Osteocyte (in vitro differentiated cells): ENCODE measurements at places on chromosomes 1 and 21. TPM values are rescaled to one million over a fixed set of nuclear protein-coding genes. Genes with fewer than 3 reads are reported as not detected.

Gene RBM11
- total RNA-seq = not detected in 2 replicates

Gene NTNG1
- not detected in 2 replicates for total RNA-seq

Gene OR2L3
- total RNA-seq = not detected in 2 replicates

Gene MANEAL
- 5.2 TPM in 2 replicates for total RNA-seq

Gene PAQR6
- total RNA-seq = 12.0 and 12.5 TPM in 2 replicates

- DNase-seq = no peak
These were observed 12.3 kb upstream of the NPHP4 start for GRCh38 chr1:6004412-6005123.

DNA sequence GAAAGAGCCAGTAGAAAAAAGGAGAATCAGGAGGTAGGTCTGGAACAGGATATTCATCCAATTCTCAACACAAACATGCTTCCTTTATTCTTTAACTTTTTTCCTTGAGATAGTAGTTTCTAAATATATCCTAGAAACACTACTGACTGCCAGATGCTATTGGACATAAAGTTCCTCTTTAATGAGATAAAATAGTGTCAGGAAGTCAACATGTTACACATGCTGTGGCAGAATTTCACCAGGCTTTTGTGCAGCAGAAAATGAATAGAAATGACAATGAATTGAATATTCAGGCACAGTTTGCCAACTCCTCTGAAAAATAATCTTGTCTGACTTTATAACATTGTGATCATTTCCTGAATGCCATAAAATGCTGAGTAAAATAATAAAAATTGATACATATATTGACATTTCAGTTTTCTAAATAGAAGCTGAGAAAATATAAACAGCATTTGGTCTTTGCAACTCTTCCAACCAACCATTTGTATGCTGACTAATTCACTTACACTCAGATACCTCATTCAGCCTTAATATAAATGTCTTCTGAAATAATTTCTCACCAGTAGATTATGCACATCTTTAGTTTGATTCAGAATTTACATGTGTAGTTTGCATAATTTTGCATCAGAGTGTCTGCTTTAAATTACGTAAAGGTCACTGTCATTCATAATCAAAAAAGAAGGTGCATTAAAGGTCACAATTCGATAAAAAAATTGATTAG lies 486.1 kb upstream of the ADGRL2 start:
- DNase-seq = no peak

DNA sequence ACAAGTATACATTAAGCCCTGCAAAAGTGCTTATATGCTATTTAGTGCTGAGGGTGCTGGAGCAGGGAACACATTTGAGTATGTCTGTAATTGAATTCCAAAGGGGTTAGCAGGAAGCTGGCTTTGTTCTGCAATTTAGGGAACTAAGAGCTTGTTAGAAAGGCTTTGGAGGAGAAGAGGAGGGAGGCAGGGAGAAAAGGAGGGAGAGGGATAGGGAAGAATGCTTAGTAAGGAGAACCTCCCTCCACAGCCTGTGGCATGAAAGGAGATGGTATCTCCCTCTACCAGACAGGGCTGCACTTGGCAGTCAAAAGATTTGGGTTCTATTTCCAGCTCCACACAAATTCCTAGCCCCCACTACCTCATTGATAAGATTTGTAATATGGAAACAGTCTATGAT lies 217.8 kb downstream of the DAB1 start:
- no peak for DNase-seq

- DNase-seq = no peak
These were observed 23.4 kb downstream of the FNBP1L start for GRCh38 chr1:93471284-93471683.

DNA sequence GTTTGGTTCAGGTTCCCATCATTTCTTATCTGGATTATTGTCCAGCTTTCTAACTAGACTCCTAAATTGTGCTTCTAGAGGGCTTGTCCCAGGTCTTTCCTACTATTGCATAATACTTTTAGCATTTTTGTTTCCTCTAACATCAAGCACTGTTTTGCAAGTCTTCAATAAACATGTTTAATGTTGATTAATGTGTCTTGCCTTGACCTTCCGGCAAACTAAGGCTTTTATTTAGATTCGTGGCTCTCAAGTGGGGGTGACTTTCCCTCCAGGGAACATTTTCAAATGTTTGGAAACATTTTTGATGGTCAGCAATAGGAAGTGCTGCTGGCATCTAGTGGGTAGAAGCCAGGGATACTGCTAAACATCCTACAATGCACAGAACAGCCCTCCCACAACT lies 90.7 kb downstream of the RPE65 start:
- DNase-seq = no peak

GRCh38 chr1:185914089-185914488 lies 179.9 kb downstream of the HMCN1 start:
- DNase-seq = no peak

DNA sequence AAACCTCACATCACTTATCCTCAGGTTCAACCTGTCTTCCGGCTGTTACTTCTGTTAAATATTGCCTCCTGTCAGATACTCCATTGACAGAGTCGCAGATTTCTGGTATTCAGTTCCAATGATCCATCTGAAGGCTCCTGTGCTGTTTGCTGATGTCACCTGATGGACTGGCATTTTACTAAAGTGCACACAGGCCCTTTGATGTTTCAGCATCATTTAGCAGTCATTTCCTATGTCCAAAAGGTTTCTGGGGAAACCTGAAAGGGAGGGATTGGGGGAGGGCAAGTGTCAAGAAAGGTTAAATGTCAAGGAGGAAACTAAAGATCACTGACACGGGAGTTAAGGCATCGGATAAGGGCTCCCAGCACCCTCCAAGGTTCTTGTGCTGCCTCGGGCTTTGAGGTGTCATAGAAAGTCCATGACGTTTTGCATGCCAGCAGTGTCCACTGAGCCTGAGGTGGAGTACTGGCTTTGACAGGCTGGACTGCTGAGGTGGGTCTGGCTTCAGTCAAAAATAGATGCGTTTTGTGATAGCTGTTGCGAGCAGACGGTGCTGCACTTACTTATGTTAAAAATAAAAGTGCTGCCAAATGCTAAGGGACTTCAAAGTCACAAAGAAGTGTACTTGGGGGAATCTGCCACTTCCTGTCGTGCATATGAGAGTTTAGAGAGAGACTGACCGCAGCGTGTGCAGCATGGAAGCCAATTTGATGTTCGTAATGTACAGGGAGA lies 30.8 kb downstream of the XCL2 start:
- DNase-seq = no peak

- DNase-seq = no peak
These were observed 6.9 kb downstream of the COL11A1 start for GRCh38 chr1:103101399-103101798.

- no peak for DNase-seq
These were observed at the start of gene DYNLT4 for GRCh38 chr1:44806704-44807363. DYNLT4 (minus strand) TSS chr1:44807351; CDS start chr1:44806668, 683 bp downstream.

DNA sequence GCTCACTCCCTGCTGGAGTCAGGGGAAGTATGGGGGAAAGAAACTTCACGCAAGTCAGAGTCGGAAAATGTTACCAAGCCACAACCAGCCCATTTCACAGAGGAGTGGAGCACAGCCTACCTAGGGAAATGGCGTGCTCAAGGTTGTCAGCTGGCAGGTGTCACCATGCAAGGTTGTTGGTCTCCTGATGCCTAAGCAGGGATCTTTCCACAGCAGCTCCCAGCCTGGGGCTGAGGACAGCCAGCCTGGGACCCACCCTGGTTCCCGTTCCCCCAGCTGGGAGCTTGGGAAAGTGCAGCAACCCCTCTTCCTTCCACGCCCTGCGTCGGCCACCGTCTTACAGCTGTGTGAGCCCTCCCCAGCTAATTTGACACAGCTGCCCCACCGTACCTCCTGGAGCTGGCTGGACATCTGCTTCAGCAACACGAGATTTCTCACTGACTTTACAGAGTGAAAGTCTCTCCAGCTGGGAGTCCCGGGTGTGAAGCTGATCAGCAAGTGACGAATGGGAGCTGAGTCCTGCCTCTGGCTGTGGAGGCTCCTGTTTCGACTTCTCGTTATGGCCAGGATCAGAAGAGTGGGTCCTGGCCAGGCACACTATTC lies 224.6 kb upstream of the RAB4A start:
- DNase-seq = peak; percentile 69

- no peak for DNase-seq
These were observed 17.4 kb upstream of the METTL18 start for GRCh38 chr1:169812131-169812530.

- no peak for DNase-seq
These were observed 4.1 kb upstream of the DISP3 start for GRCh38 chr1:11474826-11475225.

GRCh38 chr21:45255381-45256020 lies 32.2 kb downstream of the POFUT2 start:
- DNase-seq = no peak

DNA sequence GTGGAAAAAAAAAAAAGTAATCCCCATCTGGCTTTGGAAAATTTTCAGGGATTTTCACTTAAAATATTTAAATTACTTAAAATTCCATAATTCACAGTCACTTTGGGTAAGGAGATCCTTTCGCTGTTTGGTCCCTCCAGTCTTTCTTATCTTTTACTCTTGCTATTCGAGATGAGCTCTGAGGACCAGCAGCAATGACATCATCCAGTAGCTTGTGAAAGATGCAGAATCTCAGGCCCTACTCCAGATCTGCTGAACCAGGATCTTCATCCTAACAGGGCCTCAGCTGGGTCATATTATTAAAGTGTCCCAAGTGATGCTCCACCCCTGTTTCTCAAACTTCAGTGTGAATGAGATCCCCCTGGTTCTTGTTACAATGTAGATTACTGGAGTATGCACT lies 46.9 kb upstream of the PLXNA2 start:
- DNase-seq = no peak
